ENCODE measurements at places on chromosomes 1 and 21.

DNA sequence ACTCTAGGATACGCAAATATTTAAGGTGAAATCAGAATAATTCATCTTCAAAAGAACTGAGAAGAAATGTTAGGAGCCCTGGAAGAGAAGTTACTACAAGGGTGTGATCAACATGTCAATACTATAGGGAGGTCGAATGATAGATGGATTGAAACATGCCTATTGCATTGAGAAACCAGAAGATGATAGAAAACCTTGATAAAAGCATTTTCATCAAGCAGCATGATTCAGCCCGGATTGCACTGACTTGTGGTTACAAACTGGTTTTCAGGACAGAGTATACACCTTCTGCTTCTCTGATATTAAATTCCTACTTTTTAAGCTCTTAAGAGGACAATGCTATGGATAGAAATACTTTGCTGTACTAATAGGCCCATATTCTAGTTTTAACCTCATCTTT lies 164.2 kb downstream of the FMN2 start:
- DNase-seq = no peak

DNA sequence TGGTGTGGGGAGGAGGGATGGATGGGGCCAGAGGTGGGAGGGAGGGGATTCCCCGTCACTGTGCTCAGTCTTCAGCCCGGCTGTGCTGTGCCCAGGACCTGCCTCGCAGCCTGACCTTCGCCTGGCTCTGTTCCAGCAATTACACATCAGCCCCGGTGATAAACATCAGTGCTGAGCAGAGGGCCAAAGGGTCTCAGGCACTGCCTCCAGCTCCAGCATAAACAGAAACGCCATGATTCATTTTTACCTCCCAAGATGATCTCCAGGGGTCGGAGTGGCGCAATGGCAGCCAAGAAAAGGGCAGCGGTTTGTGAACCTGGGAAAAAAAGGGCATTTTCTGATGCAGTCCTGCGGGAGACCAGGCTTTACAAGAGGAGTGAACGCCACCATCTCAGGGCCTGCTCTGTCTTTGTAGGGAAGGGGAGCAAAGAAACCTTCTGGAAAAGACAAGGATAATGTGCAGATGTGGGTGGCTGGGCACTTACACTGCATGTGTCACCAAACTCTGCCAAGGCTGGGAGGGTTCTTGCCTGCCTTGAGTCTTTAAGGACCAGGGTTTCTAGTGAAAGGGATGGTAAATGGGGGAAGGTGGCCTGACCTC lies 28.1 kb downstream of the SHISA4 start:
- no peak for DNase-seq

- no peak for DNase-seq
These were observed 20.5 kb upstream of the TENT5B start for GRCh38 chr1:27033043-27033746.

DNA sequence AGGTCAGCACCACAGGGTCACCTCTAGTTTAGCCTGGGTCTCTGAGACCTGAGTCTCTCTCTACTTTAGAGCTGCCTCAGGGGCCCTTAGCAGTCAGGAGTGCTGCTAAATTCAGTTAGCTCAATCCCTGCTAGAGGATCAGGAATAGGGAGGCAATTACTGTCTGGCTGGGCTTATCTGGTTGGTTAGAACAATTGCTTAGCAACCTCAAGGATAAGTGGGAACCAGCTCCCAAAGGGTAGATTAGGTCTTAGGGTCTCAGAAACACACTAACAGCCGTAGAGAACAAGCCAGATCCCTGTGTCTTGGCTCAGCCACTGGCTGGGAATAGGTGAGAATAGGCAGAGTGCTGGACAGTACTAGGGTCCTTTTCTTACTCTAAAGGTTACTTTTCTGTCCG lies 7.7 kb downstream of the PM20D1 start:
- no peak for DNase-seq

- no peak for DNase-seq
These were observed 170.2 kb upstream of the GALNT2 start for GRCh38 chr1:229896861-229897260.

DNA sequence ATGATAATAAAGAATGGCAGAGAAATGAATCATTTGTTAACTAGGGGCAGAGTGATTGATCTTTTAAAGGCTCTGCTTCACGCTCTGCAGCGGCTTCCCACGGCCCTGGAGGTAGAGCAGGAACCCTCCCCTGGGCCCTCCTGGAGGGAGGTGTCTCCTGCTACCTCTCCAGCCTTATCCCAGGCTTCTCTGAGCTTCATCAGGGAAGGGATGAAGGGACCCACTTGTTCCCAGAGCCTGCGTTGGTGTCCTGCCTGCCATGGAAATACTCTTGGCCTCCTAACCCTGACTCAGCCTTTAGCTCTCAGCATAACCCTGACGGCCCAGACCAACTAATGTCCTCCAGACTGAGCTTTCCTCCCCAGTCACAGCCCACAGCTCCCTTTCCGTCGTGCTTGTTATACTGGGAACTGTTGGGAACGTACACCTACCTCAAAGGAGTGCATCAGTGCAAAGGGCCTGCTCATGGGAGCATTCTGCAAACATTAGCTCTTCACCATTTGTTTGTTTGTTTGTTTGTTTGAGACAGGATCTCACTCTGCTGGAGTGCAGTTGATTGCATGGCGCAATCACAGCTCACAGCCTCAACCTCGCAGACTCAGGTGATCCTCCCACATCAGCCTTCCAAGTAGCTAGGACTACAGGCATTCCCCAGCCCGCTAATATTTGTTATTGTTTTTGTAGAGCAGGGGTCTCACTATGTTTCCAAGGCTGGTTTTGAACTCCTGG lies 17.4 kb upstream of the HNRNPU start:
- no peak for DNase-seq

- DNase-seq = no peak
These were observed 5.1 kb upstream of the VWA1 start for GRCh38 chr1:1430114-1430982.

- DNase-seq = no peak
These were observed 13.6 kb downstream of the GJA4 start for GRCh38 chr1:34806396-34806795.

DNA sequence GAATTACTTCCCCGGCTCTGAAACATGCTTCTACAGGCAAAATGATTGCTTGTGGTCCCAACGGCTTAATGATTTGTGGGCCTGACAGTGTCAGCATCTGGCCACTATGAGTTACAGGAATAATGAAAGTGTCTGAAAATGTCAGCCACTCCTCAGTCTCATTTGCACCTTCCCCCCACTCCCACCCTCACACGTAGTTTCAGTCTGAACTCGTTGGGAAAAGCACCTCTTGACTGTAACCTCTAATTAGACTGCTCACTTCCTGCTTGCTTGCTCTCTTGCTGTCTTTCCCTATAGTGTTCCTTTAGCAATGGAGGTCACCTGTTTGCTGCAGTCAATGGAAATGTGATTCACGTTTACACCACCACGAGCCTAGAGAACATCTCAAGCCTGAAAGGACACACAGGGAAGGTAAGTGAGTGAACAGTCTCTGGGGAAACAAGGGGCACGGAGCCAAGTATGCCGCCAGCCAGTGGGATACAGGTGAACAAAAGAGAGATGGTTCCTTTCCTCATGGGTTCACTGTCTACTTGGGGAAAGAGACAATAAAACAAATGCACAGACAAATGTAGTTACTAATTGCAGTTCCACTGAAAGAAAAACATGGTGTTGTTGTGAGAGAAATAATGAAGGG lies 27.1 kb downstream of the CFAP57 start:
- DNase-seq = no peak

DNA sequence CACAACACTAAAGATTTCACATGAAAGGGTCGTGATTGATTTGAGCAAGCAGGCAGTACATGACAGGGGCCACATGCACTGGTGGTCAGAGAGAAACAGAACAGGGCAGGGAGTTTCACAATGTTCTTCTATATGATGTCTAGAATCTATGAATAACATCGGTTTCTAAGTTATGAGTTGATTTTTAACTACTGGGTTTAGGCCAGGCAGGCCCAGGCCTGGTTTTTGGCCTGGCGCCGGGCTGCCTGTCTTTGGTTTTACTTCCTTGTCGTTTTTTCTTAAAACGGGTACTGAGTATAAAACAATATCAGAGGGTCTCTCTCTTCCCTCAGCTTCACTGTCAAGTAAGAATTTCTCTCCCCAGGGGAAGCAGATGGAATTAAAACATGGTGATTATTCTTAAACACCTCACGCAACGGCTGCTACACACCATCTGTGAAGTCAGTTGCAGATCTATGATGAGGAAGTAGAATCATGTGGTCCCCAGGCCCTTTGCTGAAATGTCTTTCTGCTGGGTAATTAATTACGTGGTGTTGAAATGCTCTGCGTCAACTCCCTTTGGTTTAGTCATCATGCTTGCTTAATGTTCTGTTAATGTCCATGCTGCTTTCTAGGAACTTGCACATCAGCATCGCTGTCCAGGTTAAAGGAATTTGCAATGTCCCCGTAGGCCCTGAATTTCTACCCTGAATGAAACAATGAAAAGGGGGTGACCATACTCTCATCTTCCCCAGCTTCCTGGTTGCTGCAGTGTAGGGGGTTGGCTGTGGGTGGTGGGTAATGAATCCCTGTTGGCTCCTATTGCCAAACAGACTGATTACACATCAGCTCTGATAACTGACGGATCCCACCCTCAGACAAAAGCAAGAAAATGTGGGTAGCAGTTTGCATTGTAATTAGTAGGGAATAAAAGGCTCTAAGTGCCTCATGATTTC lies 70.3 kb downstream of the SERINC2 start:
- no peak for DNase-seq
